ENCODE measurements at places on chromosomes 1 and 21.
A peak's percentile ranks its signal among the peaks of the same experiment; 100 is the strongest.

GRCh38 chr1:160540859-160541233 is 17.8 kb upstream of the SLAMF6 start:
- DNase-seq: no peak

GRCh38 chr1:147341246-147341645 is 98.8 kb downstream of the CHD1L start:
- DNase-seq: no peak

DNA sequence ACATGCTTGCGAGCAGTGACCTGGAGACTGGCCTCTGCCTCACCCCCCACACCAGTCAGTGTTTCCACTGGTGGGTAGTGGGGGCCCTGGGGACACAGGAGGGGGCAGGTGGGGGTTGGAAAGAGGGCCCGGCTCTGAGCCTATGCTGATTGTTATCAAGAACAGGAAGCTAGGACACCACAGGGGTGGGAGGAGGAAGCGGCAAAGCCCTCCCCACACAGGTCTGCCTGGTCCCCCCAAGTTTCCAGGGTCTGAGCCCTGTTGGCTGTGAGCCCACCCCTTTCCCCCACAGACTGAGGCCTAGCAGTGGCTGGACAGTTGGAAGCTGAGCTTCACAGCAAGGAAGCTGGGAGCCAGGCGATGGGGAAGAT is 1.6 kb upstream of the PTPN7 start:
- no peak for DNase-seq

DNA sequence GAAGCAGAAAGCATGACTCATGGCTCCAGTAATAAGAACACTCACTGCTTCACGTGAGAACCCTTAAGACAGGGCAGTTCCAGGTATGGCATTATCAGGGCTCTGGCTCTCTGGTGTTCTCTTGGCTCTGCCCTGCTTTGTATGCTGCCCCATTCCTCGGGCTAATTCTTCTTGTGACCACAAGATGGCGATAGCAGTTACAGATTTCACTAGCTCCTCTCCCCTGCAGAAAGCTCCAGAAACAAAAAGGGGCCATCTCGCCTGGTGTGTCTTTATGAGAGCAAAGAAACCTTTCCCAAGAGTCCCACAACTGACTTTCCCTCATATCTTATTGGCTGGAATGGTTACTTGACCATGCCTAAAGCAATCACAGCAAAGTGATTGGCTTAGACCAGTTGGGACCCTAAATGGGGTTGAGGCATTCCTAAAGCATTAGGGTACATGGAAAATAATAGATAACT is 60.1 kb downstream of the F3 start:
- peak; percentile 18 for DNase-seq

DNA sequence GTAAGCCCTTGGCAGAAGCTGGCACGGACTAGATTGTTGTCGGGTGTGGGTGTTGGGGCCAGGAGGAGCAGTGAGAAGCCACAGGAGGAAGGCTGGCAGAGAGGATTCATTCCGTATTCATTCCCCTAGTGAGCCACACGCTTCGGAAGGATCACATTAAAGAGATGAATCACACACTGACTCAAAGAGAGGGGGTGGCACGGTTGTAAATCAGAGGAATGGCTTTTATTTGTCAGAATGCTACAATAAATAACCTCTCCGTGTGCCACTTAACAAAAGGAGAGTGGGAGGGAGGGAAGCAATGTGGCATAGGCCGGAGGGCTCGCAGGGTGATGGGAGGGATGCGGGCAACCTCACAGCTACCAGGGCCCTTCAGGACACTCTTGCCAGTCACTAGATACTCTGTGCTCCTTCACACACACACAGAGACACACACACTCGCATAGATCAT is 135.5 kb downstream of the HIVEP3 start:
- DNase-seq: peak; percentile 32

GRCh38 chr1:221040691-221041285 is 161.5 kb downstream of the HLX start:
- no peak for DNase-seq

DNA sequence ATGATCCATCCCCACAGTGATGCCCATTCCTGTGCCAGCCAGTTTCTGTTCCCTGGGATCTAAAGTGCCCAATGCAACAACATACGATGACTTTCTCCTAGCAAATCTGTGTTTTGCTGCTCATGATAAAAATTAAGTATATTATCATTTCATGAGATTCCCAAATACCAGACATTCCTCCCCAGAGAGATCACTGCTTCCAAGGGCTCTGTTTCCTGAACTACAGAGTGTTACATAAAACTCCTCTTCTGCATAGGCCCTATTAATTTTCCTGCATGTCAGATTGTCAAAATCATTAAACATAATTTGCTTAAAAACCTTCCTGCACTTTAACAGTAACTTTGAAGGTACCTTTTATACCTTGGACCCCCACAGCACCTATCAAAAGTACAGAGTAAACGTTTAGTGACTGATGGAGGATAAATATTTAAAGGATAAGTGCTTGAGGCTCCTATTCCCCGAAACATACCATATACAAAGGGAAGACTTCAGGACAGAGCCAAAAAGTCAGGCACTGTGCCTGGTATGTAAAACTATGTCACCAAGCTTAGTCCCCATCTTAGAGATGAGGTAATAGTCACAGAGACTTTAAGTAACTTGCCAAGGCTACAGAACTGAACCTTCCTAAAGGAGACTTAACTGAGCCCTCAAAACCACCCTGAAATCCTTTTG is 50.2 kb downstream of the SLC25A24 start:
- DNase-seq: no peak

- DNase-seq: no peak
These were observed 46.7 kb downstream of the SMYD3 start for GRCh38 chr1:246460406-246460805.

DNA sequence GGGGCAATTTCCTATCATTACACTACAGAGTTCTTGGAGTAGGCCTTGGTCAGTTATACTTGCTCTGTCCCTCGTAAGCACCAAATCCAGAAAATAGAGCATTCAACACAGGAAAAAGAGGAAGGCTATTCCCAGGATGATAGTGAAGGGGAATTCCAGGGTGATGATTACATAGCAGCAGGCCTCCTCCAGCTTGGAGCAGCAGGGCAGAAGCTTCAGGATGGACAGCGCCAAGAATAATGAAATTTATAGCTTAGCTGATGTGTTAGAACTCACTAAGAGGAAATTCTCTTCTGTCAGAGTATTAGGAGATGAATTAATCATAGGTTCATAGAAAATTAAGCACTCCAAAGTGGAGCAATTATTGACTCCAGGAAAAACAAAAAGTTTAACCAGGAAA is 10.8 kb upstream of the SMAP2 start:
- DNase-seq: no peak

- no peak for DNase-seq
These were observed at the start of gene SUMO3 for GRCh38 chr21:44817914-44818639. TSS of gene SUMO3 (minus strand) at chr21:44818062. CDS start at chr21:44817968, 94 bp downstream.

DNA sequence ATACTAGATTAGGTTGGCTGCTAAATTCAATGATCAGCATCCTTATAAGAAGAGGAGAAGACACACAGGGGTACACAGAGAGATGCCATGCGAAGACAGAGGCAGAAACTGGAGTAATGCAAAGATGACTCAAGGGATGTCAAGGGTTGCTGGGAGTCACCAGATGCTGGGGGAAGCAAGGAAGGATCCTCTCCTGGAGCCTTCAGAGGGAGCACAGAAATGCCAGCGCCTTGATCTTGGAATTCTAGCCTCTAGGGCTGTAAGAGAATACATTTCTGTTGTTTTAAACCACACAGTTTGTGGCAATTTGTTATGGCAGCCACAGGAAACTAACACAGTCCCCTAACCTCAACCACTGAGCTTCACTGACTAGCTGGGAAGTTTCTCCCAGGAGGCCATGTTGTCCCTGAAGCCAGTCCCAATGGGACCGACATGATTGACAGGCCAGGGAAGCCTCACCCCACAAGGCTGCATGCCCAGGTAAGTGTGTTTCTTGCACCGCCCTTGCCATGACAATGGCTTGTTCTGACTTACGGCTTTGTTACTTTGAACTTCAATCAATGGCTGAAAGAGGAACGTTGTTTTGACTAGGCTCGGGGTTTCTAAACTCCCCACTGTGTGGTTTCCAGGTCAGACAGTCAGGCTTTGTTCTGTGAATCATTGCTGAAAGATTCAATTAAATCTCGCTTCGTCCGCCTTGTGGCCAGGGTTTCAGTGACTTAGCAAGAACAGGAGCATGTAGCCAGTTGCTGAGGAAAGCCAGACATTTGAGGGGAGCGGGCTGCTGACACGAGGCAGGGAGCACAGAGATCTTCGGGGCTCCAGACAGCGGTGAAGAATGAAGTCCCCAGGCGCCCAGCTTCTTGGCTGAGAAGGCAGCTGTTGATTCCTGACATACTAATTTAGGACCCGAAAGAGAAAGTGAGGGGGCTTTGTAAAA is 62.3 kb downstream of the RUNX1 start:
- no peak for DNase-seq

GRCh38 chr1:65508051-65508450 is 87.6 kb downstream of the LEPR start:
- DNase-seq: no peak

- DNase-seq: no peak
These were observed 24.6 kb upstream of the PRDM15 start for GRCh38 chr21:41903559-41904351.

- DNase-seq: no peak
These were observed 47.1 kb downstream of the GPR88 start for GRCh38 chr1:100584761-100585745.

- DNase-seq: no peak
These were observed 68.9 kb upstream of the PGBD5 start for GRCh38 chr1:230495076-230495475.

DNA sequence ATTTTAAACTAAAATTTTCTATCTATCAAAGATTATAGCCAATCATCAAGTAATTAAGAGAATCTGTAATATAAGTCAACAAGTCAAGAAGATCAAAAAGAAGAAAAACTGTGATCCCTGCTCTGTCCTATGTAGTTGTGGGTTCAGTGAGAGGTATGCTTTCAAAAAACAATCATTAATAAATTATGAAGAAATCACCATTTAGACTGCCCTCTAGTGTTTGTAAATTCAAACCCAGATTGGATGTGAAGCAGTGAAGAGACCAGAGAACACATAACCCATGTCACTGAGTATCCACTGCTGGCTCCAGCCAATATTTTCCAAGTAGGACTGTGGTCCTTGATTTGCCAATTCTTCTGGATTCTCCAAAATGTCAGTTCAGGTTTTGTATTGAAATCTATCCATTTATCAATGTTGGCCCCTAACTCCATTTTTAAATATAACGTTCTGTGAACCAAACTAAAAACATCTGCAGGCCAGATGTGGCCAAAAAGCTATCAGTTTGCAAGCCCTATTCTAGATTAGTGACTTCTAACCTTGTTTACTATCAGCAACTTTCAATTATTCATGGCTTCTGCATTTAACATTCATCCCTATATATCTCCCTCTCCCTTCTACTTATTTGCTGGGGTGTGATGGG is 467.5 kb upstream of the CXADR start:
- no peak for DNase-seq

GRCh38 chr1:97192872-97193572 is 471.4 kb downstream of the PTBP2 start:
- DNase-seq: no peak

DNA sequence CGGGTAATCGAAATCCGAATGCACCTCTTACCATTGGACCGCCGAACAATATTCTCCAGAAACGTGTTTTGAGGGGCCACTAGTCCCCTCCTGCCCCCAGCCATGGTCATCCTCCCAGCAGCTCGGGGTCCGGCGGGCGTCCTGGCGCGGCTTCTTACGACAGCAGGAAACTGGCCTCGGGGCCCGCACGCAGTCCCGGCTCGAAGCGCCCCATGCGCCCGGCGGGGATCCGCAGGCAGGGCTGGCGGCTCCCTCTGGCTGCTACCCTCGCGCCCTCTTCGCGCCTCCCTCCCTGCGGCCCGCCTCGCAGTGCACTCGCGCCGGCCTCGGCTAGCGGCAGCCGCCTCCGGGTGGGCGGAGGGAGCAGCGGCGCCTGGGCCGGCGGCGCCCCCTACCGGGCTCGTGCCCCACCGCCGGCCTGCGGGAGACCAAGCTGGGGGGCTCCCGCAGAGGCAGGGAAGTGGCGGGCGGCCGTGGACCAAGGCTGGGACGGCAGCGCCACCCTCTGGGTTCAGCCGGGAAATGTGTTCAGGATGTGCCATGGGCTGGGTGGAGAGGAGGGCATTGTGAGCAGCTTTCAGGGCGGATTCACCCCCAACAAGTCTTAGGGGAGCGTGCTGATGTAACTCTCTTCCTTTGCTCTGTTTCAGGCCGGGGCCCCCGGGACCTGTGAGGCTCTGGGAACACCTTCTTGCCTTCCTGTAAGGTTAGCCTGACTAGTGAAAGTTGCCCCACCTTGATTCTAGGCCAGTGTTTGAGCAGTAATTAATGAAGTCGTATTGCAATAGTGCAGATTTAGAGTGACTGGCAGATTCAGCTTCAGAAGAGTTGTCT is at the start of gene KCNH1:
TSS of gene KCNH1 (minus strand) at position 313 of the 834 bp plus-strand sequence. CDS start at position 110, 203 bp downstream.
- peak; percentile 20 for DNase-seq

DNA sequence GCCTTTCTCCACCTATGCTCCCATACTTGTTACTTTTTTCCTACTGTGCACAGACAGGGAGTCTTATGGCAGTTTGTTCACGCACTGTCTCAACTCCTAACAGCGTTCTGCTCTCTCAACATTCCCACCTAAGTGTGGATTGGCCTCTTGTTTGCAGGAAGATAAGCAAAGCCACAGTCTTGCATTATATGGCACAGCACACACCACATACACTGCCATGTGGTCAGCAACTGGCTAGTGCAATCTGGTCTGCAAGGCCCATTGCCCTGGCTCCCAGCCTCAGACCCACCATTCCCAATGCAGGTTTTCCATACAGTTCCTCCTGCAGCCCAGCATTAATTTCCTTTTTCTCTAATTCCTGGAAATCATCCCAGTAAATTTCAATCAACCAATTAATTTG is 38.3 kb upstream of the LAMC2 start:
- no peak for DNase-seq

- DNase-seq: no peak
These were observed 547 bp downstream of the FMO1 start for GRCh38 chr1:171248841-171249240.

GRCh38 chr1:113282008-113282892 is 108.1 kb upstream of the MAGI3 start:
- no peak for DNase-seq

DNA sequence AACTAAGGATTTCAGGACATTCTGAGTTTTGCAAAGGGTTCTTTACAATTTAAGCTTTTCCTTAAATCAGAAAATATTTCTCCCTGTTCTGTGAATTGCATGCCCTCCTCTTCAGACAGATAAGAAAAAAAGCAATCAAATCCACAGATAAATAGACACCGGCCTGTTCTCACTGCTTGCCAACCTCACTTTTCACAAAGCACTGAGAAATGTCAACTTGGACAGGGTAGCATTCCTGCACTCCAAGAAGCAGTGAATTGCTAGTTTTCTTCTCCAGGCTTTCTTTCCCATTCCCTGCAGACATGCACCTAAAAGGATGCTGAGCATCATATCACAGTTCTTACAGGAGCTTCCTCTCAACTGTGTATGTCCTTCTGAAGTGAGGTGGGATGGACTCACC is 226.0 kb downstream of the CHRM3 start:
- no peak for DNase-seq
